PC-9 (cell line): ENCODE measurements at places on chromosomes 2 and 18. TPM values are rescaled to one million over a fixed set of nuclear protein-coding genes. Genes with fewer than 3 reads are reported as not detected.

GRCh38 chr2:43345872-43346271 is 119.5 kb upstream of the ZFP36L2 start:
- no peak for DNase-seq

- no peak for DNase-seq
Measured at GRCh38 chr18:46171331-46171730, 67.1 kb downstream of the HAUS1 start.

The CFC1 gene
- not detected in 2 replicates for total RNA-seq

- DNase-seq, result no peak
Measured at GRCh38 chr18:9858642-9859041, 27.1 kb upstream of the TXNDC2 start.

The BCL11A gene
- not detected in 2 replicates for total RNA-seq

DNA sequence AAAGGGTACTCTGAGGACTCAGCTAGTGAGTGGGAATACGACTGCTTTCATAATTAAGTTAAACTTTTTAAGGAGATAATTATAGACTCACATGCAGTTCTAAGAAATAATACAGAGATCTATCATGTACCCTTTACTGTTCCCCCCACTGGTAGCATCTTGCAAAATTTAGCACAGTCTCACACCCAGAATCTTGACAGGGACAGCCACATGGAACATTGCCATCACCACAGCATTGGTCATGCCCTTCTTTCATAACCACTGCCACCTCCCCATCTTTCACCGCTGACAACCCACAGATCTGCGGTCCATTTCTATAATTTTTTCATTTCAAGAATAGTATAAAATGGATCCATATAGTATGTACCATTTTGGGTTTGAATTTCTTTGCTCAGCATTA is 37.8 kb downstream of the ARHGEF4 start:
- no peak for DNase-seq

The ALPP gene
- 47.5 and 57.8 TPM in 2 replicates for total RNA-seq

GRCh38 chr2:110727923-110728322 is 4.5 kb upstream of the ACOXL start:
- no peak for DNase-seq

The DIPK1C gene
- not detected in 2 replicates for total RNA-seq

GRCh38 chr2:132581991-132582738 is 87.8 kb downstream of the LYPD1 start:
- peak; percentile 49 for DNase-seq

- DNase-seq, result no peak
Measured at GRCh38 chr2:85216927-85217326, 83.7 kb downstream of the TCF7L1 start.

DNA sequence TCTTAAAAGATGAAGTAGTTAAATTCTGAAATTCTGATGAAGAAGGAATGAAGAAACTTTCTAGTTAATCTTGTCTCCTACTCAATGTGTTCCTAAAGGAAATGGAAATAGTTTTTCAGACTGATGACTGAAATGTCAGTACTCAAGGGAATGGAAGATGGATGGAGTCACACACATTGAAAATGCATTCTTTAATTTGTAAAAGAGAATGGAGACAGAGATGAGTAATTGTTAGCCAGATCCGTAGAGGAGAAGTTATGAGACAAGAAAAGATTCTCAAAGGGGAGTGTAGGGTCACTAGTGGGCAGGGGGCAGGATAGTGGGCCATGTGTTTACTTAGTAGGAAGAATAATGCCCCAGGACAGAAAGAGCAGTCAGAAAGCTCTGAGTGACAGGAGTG is 13.3 kb downstream of the ZSWIM2 start:
- no peak for DNase-seq

- DNase-seq, result no peak
Measured at GRCh38 chr2:99729104-99730025, 239.5 kb upstream of the REV1 start.

DNA sequence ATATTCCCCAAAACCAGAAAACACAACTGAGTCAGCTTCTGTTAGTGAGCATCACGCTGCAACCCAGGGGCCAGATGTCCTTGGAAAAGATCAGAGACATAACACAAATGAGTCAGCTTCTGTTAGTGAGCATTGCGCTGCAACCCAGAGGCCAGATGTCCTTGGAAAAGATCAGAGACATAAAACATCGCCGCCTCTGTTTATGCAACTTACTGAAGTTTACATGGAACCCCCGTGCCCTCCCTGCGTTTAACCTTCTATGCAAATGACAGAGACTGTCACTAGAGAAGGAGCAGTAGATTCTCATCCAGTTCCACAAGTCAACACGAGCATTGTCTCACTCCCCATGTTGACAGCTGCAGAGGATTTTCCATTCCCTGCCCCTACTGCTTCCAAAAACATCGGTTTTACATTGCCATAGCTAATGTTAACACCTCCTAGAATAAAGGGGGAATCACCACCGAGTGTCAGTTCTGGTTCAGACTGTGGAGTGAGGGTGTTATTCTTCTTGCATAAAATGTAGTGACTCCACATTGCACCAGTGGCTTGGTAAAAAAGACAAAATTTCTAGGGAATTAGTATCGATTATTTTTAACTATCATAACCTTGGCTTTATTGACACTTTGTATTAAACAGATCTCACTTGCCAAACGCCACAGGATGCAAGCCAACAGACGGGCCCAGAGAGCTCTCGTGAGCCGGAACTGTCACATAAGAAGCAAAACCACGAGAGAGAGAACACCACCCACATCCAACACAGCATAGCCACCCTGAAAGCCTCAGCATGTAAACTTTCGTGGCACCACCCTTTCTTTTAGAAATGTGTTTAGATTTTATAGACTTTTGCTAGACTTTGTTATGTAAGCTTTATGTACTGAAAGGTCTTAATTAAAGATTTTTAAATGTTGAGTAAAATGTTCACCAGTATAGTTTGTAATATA is 87.7 kb downstream of the SH3YL1 start:
- DNase-seq, result no peak

The DCDC2C gene
- total RNA-seq, result not detected in 2 replicates

GRCh38 chr2:169363560-169364150 is 1.3 kb upstream of the LRP2 start:
- no peak for DNase-seq

The SLC35F5 gene
- total RNA-seq, result 41.6 and 43.5 TPM in 2 replicates

GRCh38 chr2:218694405-218695145 is 16.1 kb upstream of the TTLL4 start:
- DNase-seq, result no peak

DNA sequence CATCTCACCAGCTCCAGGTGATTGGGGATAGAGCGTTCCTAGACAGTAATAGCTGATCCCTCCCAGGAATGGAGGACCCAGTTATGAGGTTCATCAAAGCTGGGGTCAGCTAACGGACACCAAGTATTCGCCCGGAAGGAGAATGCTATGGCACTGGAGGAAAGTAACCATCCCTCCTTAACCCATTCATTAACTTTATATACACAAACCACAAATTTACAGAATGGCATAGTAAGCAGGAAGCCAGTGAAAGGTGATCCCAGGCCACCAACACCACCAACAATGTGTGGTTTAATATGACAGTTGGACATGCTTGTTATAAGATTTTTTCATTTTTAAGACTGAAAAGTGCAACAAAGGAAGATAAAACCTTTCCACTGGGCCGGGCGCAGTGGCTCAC is 55.3 kb upstream of the CHMP1B start:
- DNase-seq, result no peak

The RMDN2 gene
- 4.0 and 5.3 TPM in 2 replicates for total RNA-seq

- peak; percentile 81 for DNase-seq
Measured at GRCh38 chr2:234978466-234979203, 26.8 kb downstream of the SH3BP4 start.

DNA sequence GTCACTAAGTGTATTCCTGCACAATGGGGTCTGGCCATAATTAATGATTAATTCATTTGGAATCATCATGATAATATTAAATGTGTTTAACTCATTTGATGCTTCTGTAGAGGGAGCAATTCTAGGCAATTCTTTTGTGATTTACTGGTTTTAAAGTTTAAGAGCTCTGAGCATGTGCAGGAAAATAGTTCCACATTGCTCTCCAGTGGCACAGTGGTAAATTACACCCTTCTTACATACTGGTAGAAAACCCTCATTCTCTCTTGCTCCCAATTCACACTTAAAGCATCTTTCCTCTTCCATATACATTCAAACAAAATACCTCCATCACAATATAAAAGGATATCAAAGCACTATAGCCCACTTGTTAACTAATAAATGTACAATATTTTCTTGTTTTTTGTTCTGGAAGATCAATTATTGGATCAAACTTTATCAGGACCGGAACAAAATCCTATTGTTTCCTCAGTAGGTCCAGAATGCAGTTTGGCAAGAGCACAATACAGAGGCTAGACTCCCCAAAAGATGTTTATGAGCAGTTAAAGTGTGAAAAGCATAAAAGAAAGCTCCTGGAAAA is 844.3 kb downstream of the MBD2 start:
- no peak for DNase-seq

The ABCG8 gene
- total RNA-seq, result not detected in 2 replicates

DNA sequence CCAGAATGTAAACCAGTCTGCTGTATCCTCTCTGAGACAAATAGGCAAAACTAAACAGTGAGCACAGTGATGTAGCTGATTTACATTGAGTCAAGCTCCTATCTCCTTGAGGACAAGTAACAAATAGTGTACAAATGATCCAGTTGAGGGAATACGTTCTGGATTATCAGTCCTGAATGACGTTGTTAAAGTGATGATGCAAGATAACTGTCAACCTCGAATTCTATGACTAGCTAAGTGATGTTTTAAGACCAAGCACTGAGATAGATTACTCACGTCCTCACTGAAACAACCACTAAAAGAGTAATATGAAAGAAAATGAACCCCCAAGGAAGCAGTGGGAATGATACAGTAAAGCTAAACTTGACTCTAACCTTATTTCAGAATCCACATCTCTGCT is 46.8 kb downstream of the SMC6 start:
- no peak for DNase-seq

The ZSCAN30 gene
- 16.9 and 18.5 TPM in 2 replicates for total RNA-seq

DNA sequence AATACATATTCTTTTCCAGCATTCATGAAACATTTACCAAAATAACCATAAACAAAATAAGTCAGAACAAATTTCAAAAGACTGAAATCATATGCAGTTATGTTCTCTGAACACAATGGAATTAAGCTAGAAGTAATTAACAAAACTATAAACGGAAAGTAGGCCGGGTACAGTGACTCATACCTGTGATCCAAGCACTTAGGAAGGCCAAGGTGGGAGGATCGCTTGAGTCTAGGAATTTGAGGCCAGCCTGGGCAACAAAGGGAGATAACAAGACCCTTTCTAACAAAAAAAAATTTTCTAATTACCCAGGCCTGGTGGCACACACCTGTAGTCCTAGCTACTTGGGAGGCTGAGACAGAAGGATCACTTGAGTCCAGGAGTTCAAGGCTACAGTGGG is 14.9 kb downstream of the ATAD2B start:
- no peak for DNase-seq

- no peak for DNase-seq
Measured at GRCh38 chr2:186637497-186637800, 47.6 kb downstream of the ITGAV start.

GRCh38 chr2:85619617-85620016 is 3.6 kb downstream of the USP39 start:
- DNase-seq, result no peak

DNA sequence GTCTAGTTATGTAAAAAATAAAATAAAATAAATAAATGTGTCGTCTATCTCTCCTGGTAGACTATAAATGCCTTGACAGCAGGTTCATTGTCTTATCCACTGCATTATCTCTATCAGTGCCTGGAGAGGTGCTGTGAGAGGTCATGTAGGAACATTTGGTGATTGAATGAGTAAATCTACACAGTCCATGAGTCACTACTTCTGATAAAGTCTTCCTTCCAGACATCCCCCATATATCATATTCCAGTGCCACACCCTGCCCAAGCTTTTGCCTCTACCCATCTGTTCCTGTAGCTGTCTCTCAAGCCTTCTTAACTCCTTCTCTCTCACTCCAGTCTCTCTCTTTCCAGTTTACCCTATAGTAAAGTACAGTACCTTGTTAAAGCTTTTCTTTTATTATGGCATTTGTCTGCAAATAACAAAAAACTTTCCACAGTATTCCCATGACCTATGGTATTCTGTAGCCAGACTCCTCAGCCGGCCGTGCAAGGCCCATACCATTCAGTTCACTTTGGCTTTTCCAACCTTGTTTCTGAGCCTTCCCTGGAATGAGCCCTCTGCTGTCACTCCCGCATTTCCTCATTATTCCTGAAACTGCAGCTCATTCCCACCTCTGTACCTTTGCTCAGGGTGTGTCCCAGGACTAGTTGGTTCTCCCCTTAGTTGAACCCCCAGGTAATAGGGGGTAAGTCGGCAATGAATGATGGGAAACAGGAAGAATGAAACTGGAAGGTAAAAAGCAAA is 37.5 kb downstream of the ANXA4 start:
- DNase-seq, result peak; percentile 27
